SK-MEL-5 (cell line): ENCODE measurements at places on chromosomes 16 and 17. TPM values are rescaled to one million over a fixed set of nuclear protein-coding genes. Genes with fewer than 3 reads are reported as not detected.

- DNase-seq = peak; percentile 69
Measured at GRCh38 chr16:74107795-74108610, 188.6 kb upstream of the PSMD7 start.

DNA sequence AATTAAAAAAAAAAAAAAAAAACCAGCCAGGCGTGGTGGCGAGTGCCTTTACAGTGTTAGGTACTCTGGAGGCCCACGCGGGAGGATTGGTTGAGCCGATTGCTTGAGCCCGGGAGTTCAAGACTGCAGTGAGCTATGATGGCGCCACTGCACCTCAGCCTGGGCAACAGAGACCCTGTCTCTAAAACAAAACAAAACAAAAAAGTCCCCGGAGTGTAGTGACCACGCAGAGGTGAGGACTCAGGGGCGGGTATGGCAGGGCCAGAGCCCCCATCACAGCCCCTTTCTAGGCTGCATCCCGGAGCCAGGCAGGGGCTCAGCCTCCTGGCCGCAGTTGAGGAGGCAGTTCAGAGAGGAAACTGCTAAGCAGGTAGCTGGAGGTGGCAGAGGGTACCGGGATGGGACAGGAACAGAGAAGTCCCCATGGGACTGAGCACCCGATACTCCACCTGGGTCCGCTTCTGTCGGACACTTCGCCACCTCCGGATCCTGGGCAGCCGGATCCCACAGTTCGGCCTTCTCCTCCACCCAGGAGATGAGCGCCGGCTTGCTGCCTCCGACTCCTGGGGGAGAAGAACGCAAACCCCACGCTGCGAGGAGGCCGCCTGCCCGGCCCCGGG lies 800 bp downstream of the ZNF747 start:
- no peak for DNase-seq

DNA sequence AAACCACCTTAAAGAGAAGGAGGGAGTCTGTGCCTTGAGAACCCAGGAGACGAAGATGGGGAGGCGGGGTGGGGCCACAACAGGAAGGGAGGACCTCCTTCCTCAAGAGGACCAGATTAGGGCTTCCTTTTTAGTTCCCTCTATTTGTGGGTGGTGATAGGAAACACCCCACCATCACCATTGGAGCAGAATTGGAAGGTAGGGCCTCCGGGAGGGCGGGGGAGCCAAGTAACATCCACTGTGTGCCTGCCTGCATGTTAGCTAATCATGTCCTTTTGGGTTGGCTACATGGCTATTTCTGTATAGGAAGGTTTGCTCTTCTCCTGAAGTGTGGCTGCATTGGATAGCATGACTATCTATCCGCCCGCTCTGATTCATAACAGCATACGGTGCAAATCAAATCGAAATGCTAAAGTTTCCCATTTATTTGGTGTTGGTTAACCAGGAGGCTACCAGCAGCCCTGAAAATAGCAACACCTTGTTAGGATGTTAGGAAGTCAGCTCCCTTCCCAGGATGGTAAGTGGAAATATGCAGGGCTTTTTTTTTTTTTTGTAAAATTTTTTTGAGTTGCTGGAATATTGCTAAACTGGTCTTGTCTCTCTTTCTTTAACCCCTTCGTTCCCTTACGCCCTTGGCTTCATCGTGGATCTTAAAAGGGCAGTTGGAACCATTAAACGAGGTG lies 4.2 kb downstream of the SYT17 start:
- DNase-seq = no peak

- peak; percentile 51 for DNase-seq
Measured at GRCh38 chr16:84044118-84044488, 1.5 kb upstream of the SLC38A8 start.

DNA sequence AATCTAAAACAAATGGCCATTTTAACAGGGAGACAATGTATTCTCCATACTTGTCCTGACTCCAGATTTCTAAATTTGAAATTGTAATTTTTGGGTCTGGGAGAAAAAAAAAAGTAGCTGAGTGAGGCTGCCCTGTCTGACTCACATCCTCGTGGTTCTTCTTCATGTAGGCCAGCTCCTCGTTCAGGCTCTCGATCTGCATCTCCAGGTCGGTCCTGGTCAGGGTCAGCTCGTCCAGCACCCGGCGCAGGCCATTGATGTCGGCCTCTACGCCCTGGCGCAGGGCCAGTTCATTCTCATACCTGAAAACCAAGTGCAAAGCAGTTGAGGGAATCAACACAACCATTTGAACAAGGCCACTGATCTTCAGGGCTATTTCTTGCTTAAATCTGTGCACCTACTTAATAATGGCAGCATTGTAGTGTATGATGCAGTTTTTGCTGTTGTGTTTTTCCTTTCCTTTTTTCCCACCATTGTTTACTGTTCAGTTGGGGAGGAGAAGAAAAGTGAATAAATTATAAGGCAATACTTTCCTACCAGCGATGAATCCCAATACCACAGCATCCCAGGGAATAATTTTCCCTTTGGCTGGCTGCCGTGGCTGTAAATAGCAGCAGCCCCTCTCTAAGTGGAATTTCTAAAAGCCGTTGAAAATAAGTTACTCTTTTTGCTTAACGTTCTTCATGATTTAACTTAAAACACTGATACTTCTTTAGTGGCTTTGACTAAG lies 2.2 kb downstream of the KRT12 start:
- peak; percentile 30 for DNase-seq

DNA sequence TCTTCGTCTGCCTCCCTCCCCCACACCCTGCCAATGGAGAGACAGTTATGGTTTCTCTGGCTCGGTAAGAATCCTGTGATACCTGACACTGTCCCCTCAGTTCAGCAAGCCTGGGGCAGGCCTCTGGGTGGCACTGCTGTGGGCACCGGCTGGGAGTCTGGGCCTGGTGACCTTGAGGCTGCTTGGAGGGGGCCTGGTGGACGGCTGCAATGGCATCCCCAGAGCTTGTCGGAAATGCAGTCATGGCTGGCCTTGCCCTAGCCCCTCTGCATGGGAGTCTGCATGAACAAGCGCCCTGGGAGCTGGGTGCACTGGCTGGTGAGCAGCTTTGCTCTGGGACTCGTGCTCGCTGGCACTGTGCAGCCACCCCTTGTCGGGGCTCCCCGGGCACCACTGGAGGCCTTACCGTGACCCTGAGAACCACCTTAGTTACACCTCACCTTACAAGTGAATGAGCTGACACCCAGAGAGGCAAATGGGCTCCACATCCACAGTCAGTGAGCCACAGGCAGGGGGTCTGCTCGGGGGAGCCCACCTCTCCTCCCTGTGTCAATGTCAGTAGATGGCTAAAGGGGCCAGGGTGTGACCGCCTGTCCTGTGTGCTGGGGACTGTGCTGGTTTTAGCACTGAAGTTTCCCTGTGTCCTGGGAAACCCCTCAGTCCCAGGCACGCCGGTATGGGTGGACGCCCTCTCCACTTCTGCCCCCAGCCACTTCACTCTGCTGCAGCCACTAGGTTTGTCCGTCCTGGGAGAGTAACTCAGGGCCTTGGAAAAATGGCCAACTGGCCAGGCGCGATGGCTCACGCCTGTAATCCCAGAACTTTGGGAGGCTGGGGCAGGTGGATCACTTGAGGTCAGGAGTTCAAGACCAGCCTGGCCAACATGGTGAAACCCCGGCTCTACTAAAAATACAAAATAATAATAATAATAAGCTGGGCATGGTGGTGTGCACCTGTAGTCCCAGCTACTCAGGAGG lies 1.4 kb downstream of the LGALS3BP start:
- DNase-seq = peak; percentile 40

DNA sequence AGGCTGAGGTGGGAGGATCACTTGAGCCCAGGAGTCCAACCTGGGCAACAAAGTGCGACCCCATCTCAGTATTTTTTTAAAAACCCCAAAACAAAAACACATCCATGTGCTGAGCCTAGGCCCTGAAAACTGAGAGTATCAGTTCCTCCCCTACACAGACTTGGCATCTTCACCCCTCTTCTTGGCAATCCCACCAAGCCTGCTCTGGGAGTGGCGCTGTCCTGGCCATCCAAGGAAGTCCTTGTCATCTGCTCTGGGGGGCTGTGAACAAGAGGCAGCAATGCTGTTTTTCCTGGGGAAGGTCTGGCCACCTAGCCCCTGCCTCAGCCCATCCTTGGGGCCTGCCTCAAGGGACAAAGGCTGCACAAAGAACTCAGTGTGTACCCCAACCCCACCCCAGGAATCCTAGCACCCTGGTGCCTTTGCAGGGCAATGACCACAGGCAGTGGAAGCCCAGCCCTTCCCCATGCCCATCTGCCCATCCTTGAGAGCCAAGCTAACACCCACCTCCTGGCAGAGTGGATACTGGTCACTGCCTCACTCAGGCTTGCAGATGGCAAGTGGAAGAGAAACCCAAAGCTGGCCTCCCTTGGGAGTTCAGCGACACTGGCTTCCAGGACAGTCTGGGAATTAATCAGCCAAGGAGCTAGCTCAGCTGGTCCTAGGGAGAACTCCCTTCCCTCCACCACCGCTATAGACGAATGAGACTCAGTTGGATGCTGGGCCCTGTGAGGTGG lies 14.8 kb upstream of the GFOD2 start:
- no peak for DNase-seq

DNA sequence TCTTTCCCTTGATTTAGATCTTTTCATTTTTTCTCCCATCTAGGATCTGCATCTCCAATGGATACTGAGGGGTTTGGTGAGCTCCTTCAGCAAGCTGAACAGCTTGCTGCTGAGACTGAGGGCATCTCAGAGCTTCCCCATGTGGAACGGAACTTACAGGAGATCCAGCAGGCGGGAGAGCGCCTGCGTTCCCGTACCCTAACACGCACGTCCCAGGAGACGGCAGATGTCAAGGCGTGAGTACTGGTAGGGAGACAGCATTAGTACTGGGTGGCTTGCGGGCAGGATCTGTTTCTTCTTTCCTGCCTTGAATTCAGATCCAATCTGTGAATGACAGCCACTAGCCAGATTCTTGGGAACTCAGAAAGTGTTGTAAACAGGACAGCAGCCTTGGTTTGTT lies 18.3 kb downstream of the NUP93 start:
- DNase-seq = no peak

DNA sequence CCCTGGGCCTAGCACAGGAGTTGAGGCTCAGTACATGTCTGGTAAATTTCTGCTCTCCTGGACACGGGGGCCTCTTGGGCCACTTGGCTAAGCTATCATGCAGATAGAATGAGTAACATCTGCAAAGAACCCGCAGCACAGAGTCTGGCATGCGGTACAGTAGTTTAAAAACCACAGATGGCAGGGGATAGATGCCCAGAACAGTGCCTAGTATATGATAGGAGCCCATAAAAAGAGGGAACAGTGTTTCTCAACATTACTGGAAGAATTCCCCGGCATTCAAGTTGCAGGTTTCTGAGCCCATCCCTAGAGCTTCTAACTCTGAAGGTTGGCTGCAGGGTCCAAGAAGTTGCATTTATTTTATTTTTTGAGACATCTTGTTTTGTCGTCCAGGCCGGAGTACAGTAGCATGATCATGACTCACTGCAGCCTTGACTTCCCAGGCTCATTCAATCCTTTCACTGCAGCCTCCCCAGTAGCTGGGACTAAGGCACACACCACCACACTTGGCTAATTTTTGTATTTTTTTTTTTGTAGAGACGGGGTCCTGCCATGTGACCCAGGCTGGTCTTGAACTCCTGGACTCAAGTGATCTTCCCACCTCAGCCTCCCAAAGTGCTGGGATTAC lies 5.8 kb downstream of the CDIPT start:
- no peak for DNase-seq

DNA sequence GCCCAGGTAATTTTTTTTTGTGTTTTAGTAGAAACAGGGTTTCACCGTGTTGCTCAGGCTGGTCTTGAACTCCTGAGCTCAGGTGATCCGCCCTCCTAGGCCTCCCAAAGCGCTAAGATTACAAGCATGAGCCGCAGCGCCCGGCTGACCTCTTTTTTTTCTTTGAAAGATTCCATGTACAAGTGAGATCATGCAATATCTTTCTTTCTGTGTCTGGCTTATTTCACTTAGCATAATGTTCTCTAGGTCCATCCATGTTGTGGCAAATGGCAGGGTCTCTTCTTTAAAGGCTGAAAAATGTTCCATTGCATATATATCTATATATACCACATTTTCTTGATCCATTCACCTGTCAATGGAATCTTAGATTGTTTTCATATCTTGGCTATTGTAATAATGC lies 255.0 kb upstream of the MYOCD start:
- DNase-seq = no peak

DNA sequence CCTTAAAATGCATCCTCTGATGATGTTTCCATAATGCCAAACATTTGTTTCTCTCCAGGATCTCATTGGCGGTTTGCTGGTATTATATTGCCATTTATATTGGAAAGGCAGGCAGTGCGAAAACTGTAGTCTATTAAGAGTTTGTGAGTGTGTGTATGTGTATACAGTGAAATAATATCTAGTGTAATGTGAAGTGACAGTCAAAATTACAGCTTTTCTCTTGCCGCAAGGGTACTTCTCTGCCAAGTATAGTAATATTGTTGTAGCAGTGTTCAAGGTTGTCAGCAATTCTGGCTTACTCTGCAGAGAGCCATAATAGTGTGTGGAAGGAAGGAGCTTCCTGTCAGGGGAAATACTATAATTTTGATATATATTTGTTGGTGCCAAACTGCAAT lies 178.6 kb downstream of the WWOX start:
- no peak for DNase-seq

The TM4SF5 gene
- not detected in 2 replicates for total RNA-seq

The AGRP gene
- not detected in 2 replicates for total RNA-seq

The EMP2 gene
- 59.9 and 61.6 TPM in 2 replicates for total RNA-seq

The RGS11 gene
- total RNA-seq = 0.35 and 0.74 TPM in 2 replicates

The OGFOD3 gene
- 29.3 and 30.0 TPM in 2 replicates for total RNA-seq
